GM12892 (cell line): ENCODE measurements at places on chromosomes 13 and 19.

DNA sequence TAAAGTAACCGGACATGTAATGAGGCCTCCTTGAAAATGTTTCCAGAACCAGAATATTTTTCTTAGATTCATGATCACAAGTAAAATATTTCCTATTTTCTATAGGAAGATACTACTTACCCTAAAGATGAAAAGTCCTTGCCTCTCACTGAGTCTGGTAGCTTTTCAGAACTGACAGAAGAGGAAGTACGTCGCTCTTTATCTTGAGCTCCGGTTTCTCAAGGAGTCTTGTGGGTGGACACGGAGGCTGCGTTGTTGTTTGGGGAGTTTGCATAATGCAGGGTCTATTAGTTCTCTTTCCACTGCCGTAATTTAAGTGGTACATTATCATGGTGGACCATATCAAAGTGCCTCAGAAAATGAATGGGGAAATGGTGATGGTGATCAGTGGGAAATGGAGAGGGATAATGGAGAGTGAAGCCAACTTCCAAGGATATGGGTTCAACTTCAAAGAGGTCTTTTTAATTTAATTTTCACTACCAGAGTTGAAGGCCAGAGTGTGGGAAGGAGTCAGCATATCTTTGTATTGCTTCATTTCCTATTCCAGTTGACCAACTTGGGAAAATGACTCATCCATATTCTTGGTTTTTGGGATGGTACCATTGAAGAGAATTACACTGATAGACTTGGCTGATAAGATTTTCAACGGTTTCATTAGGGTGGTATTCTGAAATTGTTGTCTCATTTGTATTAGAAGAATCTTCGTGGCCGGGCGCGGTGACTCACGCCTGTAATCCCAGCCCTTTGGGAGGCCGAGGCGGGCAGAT, 23.4 kb downstream of the MBD3L2B start:
- DNase-seq = no peak

GRCh38 chr13:35814605-35815011, 316.6 kb downstream of the DCLK1 start:
- no peak for DNase-seq

- DNase-seq = no peak
Observed at GRCh38 chr13:93216122-93216521, 10.5 kb upstream of the GPC6 start.

DNA sequence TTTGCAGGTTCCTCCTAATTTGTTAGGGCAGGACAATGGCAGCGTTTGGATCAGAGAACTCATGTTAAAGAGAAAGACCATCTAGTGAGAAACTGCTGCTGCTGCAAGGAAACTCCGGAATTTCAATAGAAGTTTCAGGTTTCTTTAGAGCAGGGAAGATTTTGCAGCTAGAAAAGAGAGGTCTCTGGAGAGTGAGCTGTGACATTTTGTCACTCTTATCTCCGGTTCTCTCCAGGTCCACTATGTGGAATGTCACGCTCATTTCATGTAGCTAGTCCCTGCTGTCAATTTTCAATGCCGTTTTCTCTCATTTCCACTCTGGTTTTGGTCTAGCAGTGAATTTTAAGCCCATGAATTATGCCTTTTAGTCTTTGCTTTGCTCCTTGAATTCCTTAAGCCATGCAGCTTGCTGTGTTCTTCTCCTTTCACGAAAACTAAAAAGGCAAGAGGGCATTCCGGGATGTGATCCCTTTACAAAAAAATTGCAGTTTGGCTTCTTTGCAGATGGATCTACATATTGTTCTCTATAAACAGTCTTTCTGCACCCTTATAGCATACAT, 46.7 kb upstream of the POSTN start:
- DNase-seq = no peak

GRCh38 chr13:50635504-50635903, 208.0 kb downstream of the DLEU7 start:
- DNase-seq = no peak

DNA sequence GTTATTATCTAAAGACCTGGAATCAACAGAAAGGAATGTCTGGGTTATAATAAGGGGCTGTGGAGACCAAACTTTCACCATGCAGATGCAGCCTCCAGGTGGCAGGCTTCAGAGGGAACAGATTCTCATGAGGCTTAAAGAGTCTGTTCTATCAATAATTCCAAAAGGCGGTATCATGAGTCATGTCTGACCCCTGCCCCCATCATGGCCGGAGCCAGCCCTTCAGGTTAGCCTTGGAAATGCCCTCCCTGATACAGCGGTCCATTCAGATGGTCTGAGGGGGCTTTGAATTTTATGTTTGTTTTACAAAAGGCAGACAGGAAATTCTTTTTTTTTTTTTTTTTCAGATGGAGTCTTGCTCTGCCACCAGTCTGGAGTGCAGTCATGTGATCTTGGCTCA, 21.7 kb upstream of the LAMP1 start:
- DNase-seq = no peak

DNA sequence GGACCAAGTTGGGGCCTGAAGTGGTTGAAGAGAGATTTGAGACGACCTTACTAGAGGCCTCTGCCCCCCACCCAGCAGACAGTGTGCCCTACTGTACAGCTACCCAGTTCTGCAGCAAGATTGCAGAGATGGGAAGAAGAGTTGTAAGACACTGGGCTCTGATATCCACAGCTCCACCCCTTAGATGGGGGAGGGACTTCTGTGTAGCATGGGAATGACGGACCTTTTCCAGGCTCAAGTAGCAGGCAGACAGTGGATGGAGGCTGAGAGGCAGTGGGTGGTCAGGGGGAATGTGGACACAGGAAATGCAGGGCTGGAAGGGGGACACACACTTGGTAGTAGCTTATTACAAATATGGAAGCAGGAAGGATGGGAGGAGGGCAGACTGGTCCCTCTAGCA, 13.0 kb downstream of the LRFN3 start:
- DNase-seq = no peak

- no peak for DNase-seq
Observed at GRCh38 chr19:13909430-13909829, 3.4 kb downstream of the CC2D1A start.

- DNase-seq = peak; percentile 8
Observed at GRCh38 chr19:6238643-6239281, 41.0 kb downstream of the MLLT1 start.

DNA sequence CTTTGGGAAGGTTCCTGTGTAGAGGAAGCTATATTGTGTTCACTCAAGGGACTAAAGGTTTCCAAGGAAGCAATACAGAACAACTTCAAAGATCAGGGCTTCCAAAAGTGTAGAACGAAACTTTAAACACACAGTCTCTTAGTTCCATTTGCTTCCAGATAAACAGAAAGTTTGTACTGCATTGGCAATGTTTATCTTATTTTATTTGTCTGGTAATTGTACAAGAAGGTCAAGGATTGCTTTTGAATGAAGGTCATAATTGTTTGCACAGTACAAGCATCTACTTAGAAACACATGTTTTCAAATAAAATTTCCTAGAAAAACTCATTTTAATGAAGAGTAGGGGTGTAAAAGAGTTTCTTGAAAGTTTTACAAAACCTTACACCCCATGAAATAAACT, 712.7 kb upstream of the SGCG start:
- no peak for DNase-seq

- DNase-seq = no peak
Observed at GRCh38 chr19:3057275-3057714, 5.0 kb downstream of the TLE5 start.

DNA sequence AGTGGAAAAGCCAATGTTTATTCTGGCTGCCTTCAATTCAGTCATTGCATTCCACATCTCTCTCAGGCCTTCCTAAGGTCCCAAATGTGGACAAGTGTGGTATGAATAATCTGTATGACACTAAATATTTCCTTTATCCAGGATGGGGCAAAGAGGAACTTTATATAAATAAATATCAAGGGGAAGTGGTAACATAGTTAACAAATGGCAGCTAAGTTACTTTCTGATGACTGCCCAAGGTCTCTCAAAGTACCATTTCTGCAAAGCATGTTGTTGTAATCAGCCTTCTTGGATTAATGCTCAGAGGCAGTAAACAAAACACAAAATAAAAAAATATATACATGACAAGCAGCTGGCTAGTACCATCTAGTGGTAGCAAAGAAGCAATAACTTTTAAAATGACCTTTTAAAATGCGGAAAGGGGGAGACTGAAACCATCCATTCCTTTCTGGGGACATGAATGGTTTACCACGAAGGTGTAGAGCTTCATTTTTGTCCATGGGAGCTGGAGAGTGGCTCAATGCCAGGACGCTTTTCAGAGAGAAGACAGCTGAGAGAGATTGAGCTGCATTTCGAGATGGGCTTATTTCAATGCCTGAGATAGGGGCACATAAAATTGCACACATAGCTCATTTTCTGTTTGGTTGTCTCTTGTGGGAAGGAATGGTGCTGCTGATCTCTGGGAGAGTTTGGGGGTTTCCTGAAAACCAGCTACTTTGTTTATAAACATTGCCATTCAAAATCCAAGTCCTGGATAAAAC, 259.2 kb downstream of the RFC3 start:
- DNase-seq = no peak

GRCh38 chr19:32642771-32643170, 32.2 kb downstream of the ANKRD27 start:
- DNase-seq = no peak

DNA sequence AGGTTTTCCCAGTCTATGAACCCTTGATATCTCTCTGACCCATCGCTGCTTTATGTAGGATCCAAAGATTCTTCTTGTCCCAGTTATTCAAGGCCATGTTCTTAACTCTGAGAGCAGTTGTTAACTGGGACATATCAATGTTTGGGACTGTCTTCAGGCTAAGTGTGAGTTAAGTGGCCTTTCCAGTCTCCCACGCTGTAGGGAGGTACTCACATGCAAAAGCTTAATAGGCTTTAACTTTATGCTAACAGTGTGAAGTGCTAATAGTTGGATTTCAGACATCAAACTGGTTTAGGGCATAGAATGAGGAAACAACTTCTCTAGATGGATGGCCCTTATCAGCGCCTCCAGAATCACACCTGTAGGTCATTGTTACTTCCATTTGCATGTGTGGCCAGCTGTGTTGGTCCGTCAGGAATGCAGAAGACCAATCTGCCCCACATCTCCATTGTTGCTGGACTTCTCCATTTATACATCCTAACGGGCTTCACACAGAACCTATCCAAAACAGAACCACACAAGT, 104.7 kb upstream of the MBNL2 start:
- no peak for DNase-seq

DNA sequence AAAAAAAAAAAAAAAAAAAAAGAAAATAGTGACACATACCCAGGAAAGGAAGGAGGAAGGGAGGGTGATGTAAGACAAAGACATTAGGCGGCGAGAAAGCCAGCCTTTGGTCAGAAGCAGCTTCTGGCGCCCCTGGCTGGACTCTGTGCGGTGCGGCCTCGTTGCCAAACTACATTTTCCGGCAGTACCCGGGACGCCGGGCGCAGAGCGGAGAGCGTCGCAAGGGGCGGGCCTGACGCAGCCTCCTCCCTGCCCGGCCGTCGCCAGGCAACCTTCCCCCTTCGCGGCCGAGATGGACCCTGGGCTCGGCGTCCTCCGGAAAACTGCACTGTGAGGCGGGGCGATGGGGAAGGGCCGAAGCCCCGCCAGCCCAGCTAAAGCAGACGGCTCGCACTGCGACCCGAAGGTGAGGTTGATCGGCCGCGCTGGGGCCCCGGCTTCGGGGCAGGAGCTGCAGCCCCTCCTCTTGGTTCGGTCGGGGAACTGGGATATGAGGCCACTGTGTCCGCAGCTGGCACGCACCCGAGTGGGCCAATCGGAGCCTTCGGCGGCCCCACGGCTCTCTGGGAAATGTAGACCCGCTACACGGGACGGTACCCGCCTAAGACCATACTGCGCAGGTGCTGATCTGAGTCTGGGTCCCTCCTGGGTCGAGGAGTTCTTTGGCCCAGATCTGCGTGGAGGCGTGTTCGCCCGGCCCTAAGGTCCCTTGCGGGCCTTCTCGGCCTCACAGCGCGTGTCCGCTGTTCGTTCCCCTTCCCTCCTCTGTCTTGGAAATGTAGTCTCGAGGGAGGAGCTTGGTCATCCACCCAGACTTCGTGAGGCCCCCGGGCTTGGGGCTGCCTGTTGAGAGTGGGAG, 2.3 kb upstream of the MZF1 start:
- peak; percentile 72 for DNase-seq

- no peak for DNase-seq
Observed at GRCh38 chr19:10184636-10185035, 10.1 kb downstream of the DNMT1 start.

- DNase-seq = no peak
Observed at GRCh38 chr13:99522298-99522697, 21.0 kb downstream of the TM9SF2 start.

GRCh38 chr19:33947265-33947964, 150.7 kb downstream of the KCTD15 start:
- no peak for DNase-seq

DNA sequence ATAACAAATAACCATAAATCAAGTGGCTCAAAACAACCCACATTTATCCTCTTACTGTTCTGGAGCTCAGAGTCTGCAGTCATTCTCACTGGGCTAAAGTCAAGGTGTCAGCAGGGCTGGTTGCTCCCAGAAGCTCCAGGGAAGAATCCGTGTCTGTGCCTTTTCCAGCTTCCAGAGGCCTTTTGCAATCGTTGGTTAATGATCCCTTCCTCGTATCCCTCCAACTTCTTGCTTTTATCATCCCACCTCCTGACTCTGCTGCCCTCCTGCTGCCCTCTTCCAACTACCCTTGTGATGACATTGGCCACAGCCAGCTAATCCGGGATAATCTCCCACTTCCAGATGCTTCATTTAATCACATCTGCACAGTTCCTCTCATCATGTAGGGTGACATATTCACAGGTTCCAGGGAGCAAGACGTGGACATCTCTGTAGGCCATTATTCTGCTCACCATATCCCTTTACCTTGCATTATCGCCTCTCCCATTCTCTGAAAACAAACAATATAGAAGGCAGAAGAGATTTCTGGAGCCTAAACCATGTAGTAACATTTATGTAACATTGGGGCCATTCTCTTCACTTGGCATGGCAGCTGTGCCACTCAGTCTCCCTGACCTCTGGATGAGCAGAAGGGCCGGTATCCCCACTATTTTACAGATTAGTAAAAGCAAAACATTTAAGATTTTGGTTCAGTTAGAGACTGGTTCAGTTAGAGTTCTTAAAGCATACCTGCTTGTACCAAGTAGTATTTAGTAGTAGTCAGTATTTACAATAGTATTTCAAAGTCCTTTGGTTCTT, 53.5 kb downstream of the RFC3 start:
- DNase-seq = no peak

DNA sequence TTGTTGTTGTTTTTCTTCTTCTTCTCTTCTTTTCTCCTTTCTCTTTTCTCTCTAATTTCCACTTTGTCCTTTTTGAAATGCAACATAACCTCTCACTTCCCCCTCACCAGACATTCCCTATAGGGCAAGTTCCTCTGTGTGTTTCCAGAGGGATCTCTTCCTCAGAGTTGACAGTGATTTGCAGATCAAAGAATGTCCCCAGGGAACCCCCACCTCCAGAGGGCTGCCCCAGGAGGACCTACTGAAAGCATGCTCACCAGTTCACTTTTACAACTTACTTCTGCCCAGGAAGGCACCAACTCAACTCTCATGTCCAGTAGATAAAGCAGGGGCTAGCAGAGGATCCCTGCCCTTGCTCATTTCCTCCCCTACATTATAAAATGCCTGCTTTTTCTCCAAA, 1648.0 kb downstream of the PCDH9 start:
- DNase-seq = no peak

GRCh38 chr13:45167611-45168554, 33.0 kb downstream of the KCTD4 start:
- no peak for DNase-seq

- DNase-seq = no peak
Observed at GRCh38 chr19:40035996-40036395, 20.0 kb downstream of the ZNF780B start.

GRCh38 chr13:108368250-108368905, 98.9 kb downstream of the TNFSF13B start:
- no peak for DNase-seq
